ENCODE measurements at places on chromosomes 4 and X. TPM values are rescaled to one million over a fixed set of nuclear protein-coding genes. Genes with fewer than 3 reads are reported as not detected.

DNA sequence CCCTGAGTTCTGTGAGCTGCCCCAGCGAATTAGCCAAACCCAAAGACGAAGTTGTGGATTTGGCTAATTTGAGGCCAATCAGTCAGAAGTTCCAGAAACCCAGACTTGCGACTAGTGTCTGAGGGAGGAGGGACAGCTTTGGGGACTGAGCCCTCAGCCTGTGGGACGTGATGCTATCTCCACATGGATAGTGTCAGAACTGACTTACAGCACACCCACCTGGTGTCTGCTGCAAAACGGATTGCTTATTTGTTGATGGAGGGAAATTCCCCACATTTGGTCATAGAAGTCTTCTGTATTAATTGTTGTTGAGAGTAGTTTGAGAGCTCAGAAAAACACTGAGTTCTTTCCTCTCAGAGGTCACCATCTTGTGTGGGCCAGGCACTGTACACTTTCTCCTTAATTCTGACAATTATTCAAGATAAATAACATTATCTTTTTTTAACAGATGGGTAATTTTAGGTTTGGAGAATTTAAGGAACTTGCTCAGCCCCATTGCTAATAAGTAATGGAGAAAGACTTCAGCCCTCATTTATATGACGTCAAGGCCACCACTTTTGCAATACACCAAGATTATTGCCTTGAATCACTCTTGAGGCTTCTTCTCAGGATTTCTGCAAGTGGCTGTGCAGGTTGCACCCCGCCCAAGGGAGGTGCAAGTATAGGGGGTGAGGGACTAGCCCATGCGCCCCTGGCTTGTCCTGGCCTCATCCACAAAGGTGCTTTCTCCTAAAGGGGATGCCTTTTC is 16.7 kb downstream of the CLRN2 start:
- DNase-seq, result no peak

DNA sequence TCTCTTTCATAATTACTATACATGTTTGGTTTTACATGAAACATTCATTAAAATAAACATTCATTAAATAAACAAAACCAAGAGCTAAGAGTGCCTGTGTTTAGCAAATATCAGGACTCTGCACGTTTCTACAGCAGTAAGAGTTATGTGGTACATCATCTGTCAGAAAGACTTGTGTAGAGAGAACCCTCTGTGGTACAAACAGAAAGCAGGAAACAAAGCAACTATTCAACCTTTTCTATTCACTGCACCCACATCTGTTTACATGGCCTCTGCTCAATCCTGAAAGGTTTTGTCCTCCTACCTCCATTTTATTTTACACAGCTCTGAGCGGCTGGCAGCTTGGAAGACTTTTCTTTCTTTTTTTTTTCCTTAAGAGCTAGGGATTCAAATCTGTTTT is 90.7 kb upstream of the PCDH18 start:
- no peak for DNase-seq

DNA sequence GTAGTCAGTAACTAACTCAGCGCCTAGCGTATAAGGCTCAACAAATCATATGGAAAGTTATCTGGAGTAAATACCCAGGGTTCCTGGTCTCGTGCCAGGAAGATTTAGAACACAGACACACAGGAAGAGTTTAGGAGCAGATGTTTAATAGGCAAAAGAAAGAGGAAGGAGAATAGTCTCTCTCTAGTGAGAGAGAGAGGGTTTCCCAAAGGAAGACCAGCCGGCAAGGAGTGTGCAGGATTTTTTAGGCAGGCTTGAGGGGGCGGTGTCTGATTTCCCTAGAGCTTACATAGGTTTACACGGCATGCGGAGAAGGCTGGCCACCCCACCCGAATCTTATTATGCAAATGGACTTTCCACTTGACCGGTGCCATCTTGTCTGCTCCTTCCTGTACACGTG is 284.0 kb upstream of the FRG1 start:
- DNase-seq, result no peak

- no peak for DNase-seq
Observed at GRCh38 chr4:148716431-148717052, 274.3 kb upstream of the NR3C2 start.

DNA sequence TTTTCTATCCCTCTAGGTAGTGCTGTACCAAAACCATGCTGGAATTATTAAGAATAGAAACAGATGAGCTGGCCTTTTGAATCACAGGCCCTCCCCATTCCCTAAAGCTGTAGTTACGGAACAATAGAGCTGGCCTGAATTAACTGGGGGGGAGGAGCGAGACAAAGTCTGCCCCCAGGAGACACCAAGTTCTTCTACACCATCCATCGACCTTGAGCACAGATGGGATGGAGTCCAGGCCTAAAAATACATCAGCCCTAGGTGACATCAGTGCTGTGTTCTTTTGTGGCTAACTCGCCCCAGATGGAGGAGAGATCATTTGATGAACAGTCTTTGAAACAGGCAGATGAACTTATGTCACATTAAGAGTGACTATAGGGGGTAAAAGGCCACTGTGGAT is 49.6 kb downstream of the LHFPL1 start:
- no peak for DNase-seq

GRCh38 chr4:45120163-45120562 is 393.8 kb upstream of the GNPDA2 start:
- DNase-seq, result no peak

DNA sequence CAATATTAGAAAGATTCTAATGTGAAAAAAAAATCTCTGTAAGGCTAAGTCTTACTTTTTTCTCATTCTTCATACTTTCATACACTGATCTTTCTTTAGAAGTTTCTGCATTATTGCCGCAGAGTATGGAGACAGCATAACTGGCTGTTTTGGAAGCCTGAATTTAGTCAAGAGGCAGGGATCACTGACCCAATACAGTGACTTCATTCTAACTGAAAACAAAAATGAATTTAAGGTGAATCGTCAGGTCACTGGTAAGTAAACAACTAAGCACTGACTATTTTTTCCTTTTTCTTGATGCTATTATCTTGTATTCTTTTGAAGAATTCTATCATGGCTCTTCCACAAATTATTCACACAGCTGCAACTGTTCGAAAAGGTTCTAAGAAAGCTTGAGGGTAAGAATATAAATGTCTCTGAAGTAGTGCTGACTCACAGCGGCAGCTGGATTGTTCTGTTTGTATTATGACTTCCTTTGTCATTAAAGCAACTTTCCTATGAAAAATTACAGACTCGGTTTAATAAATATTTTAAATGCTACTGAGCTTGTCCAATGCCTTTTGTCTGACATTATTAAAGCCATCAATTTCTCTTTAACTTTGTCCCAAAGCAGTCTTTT is 609.3 kb downstream of the FSTL5 start:
- DNase-seq, result no peak

- DNase-seq, result no peak
Observed at GRCh38 chr4:79650794-79651431, 242.9 kb upstream of the GK2 start.

DNA sequence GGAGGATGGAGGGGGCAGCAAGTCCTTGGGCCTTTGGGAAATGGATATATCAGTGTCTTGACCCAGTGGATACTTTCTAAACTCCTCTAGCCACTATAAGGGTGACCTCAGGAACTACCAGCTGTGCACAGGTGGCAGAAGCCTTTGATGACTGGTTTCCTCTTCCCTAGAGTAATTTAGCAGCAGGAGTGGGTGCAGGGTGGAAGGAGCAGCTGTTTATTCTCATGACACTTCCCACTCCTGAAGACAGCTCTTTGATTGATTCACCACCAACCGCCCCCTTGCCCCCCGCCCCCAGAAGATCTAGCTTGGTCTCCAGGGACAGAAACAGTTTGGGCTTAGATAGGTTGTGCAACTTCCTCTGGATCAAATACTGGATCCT is 63.0 kb downstream of the GPC3 start:
- DNase-seq, result peak; percentile 3

DNA sequence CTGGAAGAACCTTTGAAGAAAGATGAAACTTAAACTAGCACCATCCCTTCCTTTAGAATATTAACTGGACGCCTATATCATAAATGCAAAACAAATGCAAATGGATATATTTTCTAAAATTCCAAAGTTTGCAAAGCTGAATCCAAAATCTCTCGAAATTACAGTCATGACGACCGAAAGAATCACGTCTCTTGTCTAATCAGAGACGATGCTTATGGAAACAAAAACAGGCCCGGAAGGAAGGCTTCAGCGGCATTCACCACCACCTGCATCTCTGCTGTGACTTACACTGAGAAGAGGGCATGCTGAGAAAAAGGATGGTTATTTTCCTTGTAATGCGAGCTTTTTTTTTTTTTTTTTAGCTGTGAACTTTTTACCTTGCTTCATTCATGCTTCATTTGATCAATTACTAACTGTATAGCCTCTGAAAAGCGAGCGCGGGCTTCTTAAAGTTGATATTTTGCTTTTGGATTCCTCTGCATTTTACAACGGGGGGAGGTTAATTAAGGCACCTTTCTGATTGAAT is 209.3 kb downstream of the SOWAHB start:
- no peak for DNase-seq

GRCh38 chrX:14798805-14799397 is 74.0 kb downstream of the FANCB start:
- DNase-seq, result peak; percentile 25

The KIT gene
- total RNA-seq, result 0.27 TPM

The FGB gene
- total RNA-seq, result not detected

The GLRB gene
- total RNA-seq, result not detected

The SSX1 gene
- not detected for total RNA-seq

The GAGE12F gene
- not detected for total RNA-seq

The CLDN34 gene
- not detected for total RNA-seq

The ATOH1 gene
- total RNA-seq, result not detected

The KCNE5 gene
- 0.34 TPM for total RNA-seq

The DCLK2 gene
- not detected for total RNA-seq

The CXorf51B gene
- total RNA-seq, result not detected

The OPN1MW2 gene
- total RNA-seq, result not detected

Measured in activated CD8-positive, alpha-beta T cell treated with anti-CD3 and anti-CD28 coated beads for 36 hours (primary cell).